ENCODE measurements at places on chromosomes 16 and 17.

DNA sequence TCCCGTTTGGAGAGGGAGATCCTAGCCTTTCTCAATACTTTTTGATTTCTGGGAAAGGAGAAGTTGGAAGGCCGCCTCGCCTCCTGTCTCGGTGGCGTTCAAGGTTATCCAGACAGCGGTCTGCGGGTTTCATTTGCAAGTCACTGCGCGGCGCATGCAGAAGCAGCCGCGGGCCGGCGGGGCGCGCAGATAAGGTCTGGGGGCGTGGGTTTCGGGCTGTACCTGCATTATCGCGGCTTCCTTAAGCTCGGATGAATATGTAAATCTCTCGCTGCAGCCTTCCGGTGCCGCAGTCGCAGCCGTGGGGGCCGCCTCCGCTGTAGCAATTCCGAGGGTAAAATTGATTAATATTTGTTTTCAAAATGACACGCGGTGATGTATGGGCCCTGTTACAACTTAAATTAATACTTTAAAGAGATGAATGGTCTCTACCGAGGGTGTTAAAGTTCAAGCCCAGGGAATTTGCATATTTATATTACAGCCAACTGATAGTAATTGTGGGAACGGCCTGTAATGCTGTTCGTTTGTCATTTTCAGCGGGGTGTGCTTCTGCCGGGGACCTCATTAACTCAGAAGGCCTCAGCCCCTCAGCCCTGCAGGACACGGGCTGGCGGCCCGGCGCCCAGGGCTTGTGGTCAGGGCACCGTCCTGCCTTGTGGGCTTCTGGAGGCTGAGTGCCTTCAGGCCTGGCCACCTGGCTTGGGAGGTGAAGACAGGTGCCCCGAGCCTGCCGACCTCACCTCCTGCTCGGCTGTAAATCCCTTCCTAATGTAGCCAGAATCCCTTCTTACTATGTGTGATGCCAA lies 99.4 kb downstream of the CYLD start:
- DNase-seq, result no peak

GRCh38 chr16:22198547-22199293 lies 7.4 kb upstream of the EEF2K start:
- no peak for DNase-seq

DNA sequence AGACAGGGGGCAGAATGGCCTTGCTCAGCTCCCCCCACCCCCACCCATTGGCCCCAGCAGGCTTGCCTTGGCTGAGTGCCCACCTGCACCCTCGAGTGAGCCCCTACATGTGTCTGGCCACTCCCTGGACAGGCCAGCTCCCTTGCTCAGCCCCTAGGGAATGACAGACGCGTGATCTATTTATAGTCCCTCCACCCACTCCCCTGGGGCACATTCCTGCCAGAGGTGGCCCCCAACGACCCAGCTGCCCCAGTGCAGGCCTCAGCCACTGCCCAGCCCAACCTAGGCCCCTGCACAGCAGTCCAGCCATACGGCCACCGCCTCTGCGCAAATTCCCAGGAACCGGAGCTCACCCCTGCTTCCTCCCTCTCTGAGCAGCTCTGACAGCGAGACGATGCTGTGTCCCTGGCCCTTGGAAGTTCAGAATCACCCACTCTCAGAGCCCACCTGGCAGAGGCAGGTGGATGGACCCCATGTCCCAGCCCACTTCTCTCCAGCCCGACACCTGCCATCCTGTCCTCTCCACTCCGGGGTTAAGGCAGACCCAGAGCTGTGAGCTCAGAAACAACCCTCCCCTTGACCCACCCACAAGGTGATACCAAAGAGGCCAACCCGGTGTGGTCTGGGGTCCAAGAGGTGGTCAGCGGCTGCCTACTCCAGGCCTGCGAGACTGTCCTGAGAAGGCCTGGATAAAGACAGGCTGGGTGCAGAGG lies 11.5 kb upstream of the P2RX1 start:
- DNase-seq, result no peak

- DNase-seq, result no peak
Observed at GRCh38 chr16:2852003-2852730, 5.8 kb downstream of the PRSS22 start.

DNA sequence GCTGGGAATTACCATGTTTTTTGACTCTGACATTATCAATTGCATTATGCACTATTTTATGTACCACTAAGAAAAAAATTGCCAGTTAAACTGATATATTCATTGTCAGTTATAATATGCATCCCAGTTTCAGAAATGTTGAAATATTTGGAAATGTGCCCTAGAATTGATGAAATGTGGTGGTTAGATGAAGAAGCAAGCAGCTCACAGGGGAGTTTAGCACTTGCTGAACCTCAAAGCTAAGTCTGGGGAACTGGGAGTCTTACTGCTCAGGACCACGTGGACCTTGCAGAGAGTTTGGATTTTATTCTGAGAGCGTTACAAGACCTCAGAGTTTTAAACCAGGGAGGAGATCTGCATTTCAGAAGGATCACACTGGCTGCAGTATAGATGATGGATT lies 67.9 kb downstream of the TNRC6C start:
- no peak for DNase-seq

DNA sequence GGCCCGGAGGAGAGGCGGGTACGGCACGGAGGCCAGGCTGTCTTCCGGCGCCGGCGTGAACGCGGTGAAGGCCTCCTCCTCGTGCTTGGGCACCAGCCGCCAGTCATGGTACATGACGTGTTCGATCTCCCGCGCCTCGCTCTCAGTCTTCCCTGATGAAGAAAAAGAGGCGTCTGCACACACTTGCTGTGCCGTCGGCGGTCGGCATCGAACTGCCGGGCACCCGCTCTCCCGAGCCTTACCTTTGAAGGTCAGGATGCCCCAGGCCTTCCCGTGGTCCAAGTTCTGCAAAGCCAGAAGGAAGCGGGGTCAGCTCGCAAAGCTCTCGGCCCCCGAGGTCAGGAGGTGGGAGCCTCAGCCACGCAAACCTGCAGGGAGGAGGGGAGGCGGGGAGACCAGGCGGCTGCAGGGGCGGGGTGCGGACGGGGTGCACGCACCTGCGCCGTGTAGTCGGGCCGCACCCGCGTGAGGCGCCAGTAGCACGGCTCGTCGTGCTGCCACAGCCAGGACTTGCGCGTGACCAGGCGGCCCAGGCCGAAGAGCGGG lies at the start of gene EME2:
TSS of gene EME2 (plus strand) at position 449 of the 546 bp plus-strand sequence. CDS start 418 bp downstream, outside the sequence.
- no peak for DNase-seq

GRCh38 chr16:71201054-71201453 lies 29.5 kb downstream of the HYDIN start:
- DNase-seq, result no peak

- peak; percentile 81 for DNase-seq
Observed at GRCh38 chr17:13306310-13306962, 288.6 kb upstream of the ELAC2 start.

DNA sequence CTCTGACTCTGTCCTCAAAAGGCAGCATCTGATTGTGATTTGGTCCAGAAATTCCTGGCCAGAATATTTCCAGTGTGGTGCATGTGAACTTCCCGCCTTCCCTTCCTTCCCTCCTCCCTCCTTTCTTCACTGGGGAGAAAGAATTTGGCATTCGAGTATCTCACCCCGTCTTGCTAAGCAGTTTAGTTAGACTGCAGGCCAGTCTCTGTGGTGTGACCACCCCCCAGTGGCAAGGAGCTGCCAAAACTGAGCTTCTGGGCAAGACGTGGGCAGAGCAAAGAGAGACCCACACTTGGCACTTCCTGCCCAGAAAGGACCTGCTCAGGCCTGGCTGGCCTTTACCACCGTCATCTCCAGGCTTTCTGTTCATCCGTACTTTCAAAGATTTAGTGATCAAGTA lies 36.4 kb downstream of the SNX20 start:
- DNase-seq, result no peak

DNA sequence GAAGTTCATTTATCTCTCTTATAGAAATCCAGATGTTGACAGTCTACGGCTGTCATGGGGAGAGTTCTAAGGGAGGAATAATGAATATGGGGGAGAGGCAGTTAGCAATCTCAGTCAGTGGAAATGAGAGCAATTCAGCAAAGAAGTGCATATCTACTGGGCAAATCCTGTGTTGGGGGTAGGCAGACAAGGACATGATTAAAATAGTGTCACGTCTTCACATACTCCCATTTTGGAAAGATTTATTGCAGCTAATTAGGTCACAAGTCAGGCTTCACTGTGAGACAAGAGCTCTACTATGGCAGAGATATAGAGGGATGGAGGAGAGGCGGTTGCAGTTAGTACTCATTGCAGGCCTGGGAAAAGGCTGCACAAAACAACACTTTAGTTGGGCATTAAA lies 29.8 kb downstream of the LRRC36 start:
- no peak for DNase-seq

DNA sequence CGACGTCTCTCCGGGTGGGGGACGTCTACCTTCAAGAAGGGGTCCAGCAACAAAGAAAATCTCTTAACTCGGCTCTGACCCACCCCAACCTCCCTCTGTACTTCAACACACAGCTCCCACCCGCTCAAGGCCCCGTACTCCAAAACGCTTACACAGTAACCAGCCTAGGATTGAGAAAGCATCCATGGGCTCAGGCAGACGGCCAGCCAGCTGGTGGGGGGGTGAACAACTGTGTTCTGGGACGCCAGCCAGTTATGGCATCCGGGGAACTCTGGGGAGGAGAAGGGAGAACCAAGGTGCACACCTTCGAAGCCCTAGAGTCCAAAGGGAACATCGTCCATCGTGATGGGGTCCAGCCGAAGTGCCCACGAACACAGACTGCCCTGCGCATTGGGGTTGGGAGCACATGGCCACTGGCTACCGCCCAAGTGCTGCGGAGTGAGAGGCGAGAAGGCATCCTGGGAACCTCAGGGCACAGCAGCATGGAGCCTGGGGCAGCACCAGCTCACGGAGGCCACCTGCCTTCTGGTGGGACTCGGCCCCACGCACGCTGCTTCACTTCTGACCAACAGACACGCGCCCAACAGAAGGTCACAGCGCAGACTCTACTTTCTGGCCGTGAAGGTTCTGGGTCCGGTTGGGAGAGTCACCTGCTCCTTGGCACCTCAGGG lies 14.3 kb downstream of the SLC16A3 start:
- DNase-seq, result no peak

GRCh38 chr16:15854906-15855703 lies 1.7 kb downstream of the MYH11 start:
- no peak for DNase-seq

- DNase-seq, result no peak
Observed at GRCh38 chr17:17086585-17086984, 44.3 kb downstream of the MPRIP start.

- no peak for DNase-seq
Observed at GRCh38 chr16:1037394-1038257, 34.9 kb upstream of the SSTR5 start.

DNA sequence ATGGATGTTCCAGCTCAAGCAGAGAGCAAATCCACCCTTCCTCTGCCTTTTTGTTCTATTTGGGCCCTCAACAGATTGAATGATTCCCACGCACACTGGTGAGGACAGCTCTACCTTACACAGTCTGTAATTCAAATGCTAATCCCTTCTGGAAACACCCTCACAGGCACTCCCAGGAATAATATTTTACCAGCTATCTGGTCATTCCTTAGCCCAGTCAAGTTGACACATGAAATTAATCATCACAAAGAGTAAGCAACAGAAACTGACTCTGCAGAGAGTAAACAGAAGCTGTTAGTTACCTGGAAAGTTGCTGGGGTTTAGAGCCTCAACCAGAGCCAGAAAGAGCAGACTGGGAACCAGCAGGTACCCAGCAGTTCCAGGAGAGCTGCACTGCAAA lies 75.5 kb upstream of the MMP2 start:
- no peak for DNase-seq

- DNase-seq, result no peak
Observed at GRCh38 chr17:78258323-78259191, 27.1 kb downstream of the TMEM235 start.

- no peak for DNase-seq
Observed at GRCh38 chr16:2296661-2297505, 29.0 kb upstream of the RNPS1 start.

DNA sequence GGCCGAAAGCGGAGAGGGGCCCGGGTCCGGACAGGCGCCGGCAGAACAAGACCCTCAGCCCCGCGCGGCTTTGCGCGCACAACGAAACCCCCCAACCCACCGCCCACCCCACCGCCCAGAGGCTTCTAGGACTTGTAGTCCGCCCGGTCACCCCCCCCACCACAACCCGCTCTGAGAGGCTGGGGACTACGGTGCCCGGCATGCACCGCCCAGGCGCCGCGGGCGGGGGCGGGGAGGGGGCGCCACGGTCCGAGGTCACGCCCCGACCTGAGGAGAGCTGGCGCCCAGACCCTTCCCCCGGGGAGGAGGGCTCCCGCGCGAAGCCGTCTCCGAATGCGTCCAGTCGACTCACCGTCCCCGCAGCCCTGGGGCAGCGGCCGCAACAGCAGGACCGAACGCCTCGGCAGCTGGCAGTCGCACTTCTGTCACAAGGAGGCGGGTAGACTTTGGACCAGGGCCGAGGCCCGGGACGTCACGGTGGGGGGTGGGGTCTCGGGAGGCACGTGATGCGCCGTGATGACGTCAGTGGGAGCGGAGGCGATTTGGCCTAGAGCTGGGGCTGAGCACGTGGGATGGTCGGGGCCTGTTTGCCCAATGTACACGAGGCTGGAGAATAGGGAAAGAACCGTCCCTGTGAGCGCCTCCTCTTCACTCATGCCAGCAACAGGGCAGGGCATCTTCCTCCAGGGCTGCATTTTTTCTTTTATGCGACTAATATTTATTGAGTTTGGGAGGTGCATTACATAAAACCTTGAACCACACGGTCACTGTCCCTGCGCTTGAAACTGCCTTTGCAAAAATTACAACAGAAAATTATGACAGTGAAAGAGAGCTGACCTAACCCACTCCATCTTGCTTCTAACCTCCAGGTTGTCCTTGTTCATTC lies at the start of gene CDIP1:
TSS of gene CDIP1 (minus strand) at position 424 of the 886 bp plus-strand sequence. CDS start 24,643 bp downstream, outside the sequence.
- peak; percentile 82 for DNase-seq

DNA sequence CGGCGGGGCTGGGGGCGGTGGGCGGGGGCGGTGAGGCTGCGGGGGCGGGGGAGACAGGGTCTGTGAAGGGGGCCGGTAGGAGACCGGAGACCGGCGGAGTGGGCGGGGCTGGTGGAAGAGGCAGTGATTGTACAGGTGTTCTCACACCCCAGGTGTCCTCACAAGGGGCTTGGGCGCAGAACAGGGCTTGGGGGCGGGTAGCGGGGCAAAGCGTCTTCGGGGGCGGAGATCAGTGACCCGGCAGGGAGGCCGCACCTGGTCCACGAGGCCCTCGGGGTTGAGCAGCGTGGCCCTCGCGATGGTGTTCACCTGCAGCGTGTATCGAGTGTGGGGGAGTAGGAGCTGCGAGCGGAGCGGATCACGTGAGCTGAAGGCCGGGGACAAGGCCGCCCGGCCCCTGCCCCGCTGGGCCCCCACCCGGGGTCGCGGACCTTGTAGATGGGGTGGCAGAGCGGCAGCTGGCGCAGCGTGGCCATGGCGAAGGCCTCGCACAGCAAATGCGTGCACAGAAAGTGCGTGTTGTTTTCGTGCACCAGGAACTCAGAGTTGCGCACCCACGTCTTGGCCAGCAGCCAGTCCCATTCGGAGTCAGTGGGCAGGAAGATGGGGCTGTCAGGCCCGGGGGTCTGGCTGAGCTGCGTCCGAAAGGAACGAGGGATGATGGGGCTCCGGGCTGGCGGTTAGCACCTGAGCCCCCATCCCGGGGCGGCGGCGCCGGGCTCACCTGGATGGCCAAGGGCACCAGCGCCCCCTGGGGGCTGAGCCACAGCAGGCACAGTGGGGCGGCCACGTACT lies 8.5 kb downstream of the ALOXE3 start:
- DNase-seq, result no peak

- no peak for DNase-seq
Observed at GRCh38 chr17:5527601-5528250, 41.4 kb downstream of the MIS12 start.

All from HFF-Myc (cell line).